ENCODE measurements at places on chromosomes 12 and 14.

DNA sequence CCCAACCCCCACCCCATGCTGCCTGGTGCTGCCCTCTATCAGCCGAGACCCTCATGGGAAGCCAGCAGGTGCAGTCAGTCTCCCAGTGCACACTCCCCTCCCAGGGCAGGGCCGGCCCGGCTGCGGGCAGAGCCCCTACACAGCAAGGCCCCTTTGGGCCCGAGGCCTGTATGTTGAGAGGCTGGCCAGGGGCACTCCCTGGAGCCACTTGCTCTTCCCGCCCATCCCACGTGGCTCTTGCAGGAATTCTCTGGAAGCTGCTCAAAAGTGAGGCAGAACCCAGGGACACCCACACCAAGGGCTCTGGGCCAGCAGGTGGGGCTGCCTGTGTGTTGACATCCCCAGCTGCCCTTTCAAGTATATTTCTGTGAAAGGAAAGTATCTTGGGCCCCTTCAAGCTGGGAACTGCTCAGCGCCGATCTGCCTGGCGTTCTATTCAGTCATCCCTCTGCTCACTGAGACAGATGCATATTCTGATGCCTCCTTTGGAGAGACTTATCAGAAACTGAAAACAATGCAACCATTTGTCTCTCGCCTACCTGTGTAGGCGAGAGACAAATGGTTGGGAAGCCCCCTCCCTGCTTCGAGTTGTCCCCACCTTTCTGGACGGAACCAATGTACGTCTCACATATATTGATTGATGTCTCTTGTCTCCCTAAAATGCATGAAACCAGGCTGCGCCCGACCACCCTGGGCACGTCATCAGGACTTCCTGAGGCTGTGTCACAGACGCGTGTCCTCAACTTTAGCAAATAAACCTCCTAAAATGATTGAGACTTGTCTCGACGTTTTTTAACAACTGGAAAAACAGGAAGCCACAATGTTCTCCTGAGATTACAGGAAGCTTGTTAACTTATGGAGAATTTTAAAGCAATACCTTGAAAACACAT, 6.0 kb downstream of the GPR132 start:
- DNase-seq: no peak

DNA sequence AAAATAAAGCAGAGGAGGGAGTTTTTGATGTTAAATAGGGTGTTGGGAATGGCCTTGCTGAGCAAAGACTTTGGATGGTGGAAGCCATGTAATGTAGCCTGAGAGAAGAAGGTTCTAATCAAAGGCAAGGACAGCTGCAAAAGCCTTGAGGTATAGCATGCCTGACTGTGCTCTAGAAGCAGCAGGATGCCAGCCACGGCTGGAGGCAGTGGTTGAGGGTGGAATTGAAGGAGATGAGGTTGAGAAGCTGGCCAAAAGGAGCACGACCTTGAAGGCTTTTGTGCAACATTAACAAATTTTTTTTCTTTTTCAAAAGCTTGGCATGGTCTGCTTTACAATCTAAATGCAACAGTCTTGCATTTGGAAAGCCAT, 42.3 kb upstream of the CSRP2 start:
- no peak for DNase-seq

GRCh38 chr12:10528174-10528953, 22.7 kb downstream of the EIF2S3B start:
- DNase-seq: no peak

DNA sequence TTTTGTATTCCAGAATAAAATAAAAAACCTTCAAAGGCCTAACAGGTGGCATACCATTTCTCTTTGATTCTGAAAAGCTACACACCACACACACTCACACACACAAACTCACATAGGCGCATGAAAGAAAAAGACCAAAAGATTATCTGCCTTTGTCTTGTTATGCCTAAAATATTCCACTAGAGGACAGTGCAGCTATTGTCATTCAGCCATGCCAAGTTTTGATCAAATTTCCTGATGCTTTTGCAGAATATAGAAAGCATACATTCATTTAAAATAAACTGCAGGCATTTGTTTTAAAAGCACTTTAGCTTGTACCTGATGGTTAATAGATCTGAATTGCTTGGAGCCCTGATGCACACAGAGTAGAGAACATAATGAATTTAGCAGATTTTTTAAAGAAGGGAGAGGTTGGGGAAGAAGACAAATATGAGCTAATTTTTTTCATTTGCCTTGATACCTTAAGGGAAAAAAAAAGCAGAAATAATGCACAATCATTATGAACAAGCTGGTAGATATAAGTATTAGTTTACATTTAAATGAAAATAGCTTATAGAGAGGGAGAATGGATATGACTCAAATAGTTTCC, 1766.9 kb upstream of the SEL1L start:
- DNase-seq: no peak

DNA sequence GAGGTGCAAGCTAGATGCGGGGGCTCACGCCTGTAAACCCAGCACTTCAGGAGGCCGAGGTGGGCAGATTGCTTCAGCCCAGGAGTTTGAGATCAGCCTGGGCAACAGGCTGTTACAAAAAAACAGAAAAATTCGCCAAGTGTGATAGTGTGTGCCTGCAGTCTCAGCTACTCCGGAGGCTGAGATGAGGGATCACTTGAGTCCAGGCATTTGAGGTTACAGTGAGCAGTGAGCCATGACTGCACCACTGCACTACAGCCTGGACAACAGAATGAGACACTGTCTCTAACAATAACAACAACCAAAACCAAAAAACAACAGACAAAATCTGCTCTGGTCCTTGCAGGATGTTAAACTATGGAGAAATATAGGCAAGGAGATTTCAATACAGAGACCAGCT, 13.9 kb downstream of the BTBD7 start:
- DNase-seq: no peak

DNA sequence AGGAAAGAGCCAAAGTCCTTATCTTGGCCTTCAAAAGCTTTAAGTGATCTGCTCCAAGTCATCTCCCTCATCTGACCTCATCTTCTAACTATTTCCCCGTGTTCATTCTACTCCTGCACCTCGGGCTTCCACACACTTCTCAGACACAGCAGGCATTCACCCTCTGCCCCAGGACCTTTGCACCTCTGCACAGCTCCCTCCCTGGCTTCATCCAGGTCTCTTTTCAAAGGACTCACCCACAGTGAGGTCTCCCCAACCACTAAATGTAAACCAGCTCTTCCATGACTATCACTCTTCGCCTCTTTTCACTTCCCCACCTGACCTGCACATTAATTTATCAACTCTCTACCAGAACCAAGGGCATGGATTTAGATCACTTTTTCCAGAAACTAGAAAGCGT, 161.8 kb downstream of the PIWIL1 start:
- no peak for DNase-seq

- DNase-seq: no peak
These were observed 20.1 kb downstream of the RACGAP1 start for GRCh38 chr12:50005175-50005574.

- DNase-seq: no peak
These were observed 36.1 kb downstream of the USP44 start for GRCh38 chr12:95515197-95515596.

- DNase-seq: no peak
These were observed 202.9 kb downstream of the AKAP6 start for GRCh38 chr14:32531942-32532515.

DNA sequence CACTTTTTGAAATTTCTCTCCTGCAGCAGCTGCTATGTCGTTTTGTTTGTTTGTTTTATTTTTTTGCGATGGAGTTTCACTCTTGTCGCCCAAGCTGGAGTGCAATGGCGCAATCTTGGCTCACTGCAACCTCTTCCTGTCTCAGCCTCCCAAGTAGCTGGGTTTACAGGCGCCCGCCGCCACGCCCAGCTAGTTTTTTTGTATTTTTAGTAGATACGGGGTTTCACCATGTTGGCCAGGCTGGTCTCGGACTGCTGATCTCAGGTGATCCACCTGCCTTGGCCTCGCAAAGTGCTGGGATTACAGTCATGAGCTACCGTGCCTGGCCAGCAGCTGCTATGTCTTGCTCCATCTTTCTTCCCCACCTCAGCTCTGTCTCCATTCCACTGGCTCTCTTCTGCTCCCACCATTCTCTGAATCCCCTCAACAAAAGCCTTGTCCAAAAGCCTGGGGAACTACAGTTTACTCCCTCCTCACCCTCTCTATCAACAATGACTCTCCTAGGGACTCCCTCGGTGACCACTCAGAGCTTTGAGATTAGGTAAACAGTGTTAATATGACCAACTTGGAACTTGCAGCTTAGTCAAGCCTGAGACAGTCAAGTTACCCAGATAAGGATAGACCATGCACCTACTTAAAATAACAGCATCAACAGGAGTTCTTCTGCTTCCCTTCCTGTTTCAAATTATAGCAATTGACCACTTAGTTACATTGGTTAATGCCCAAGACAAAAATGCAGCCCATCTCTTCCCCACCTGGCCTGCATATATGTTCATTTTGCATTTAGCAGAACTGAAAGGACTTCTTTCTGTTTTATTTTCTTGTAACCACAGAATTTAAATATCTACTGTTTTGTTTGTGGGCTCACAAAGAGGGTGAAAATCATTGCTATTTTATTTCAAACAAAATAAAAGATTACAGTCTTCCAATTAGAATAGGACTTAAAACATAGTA, 189.0 kb upstream of the AMIGO2 start:
- no peak for DNase-seq

DNA sequence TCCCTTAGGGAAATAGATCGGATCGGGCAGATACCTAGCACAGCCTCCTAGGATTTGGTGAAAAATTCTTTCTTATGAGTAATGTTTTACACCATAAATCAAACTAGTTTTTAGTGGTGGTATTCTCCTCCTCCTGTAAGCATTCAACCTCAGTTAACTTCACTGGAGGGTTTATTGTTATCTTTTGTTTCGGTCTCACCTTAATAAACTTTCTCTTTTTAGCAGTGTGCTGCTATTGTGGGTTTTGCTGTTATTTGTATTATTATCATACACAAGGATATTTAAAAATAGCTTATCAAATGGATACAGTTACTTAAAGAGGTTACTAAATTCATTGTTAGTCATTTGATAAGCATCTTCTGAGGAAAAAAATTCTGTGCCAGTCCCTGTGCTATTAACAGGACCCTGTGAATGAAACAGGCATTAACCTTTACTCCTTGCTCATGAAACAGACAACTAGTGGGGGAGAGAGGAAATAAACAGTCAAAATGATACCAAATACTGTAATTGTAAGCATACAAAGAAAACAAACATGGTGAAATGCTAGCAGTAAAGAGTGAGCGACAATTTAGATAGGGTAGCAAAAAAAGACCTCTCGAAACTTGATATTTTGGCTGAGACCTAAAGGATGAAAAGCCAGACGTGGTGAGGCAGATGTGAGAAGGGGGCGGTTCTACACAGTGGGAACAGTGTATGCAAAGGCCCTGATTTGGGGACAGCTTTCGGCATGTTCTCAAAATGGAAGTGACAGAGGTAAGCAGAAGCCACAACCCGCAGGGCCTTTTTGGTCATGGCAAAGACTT, 178.7 kb upstream of the SOX5 start:
- no peak for DNase-seq

DNA sequence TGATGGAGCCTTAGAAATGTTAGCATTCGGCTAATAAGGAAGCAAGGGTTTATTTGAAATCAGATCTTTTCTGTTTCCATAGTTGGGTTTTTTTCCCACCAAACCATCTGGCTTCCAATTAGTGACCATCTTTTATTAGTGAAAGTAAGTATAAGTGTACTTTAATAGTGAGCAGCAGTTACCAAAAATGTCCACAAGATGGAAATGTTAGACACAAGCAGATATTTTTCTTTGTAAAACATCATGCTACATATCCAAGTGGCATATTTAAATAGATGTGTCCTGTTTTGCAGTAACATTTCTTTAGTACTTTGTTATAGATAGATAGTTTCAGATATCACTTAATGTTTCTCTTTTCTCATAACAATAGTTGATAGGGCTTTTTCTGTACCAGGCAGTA, 28.8 kb downstream of the YEATS4 start:
- DNase-seq: no peak

- DNase-seq: no peak
These were observed 381.2 kb upstream of the FAR2 start for GRCh38 chr12:28767836-28768348.

DNA sequence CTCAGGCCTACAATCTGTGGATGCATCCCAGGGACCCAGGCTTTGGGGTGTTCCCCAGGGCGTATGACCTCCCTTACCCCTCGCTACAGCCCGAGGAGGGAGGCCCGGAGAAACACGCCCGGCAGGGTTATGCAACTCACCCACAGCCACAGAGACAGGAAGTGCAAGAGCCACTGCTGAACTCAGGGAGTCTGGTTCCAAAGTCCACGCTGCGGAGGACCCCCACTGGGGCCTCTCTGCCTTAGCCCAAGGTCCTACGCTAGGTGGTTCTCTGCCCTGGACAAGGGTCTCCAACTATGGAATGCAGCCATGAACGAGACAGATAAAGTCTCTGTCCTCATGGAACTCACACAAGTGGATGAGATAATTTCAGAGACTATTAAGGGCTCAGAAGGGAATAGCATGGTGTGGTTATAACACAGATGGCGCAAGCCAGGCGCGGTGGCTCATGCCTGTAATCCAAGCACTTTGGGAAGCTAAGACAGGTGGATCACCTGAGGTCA, 11.3 kb downstream of the SCARB1 start:
- no peak for DNase-seq

DNA sequence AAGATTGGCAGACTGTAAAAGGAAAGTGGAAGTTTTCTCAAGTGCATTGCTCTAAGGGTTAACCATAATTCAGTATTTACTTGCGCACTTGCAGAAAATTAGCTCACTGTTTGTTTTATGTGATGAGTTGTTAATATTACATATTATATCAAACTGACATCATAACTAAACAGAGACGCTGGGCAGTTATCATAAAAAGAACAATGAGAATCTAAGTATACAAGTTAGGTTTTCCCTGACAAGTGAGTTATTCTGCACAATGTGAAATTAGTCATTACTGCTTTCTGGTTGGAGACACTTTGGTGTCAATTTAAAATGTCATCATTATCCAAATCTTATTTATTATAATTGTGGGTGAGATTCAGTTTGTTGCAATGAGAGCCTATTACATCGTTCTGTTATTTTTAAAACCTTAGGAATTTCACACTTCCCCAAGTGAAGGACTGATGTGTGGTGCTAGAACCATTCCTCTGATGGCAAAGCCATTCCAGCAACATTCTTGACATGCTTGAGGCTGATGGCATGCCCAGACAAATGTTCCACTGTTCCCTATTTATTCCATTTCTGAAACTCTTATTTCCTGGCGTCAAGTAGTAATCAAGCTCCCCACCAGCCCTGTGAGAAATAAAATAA, 90.1 kb upstream of the FLRT2 start:
- no peak for DNase-seq

GRCh38 chr12:95922231-95922630, 20.2 kb downstream of the CCDC38 start:
- DNase-seq: no peak

All from activated effector memory CD4-positive, alpha-beta T cell treated with Interleukin-2 at 50 U/mL for 16 hours (primary cell).